ENCODE measurements at places on chromosomes 5 and 9. TPM values are rescaled to one million over a fixed set of nuclear protein-coding genes. Genes with fewer than 3 reads are reported as not detected.

Gene GADD45G
- 0.46 TPM for total RNA-seq

Gene EIF4EBP3
- 2.1 TPM for total RNA-seq

Gene PCDHGA12
- total RNA-seq, result not detected

Gene CRHBP
- total RNA-seq, result 0.25 TPM
